ENCODE measurements at places on chromosomes 16 and 17.

- DNase-seq, result no peak
These were observed 2.1 kb downstream of the SLC2A4 start for GRCh38 chr17:7283471-7284216.

GRCh38 chr16:766820-767640 is 6.5 kb downstream of the MSLN start:
- DNase-seq, result no peak

- DNase-seq, result peak; percentile 83
These were observed 2.3 kb downstream of the DLG4 start for GRCh38 chr17:7217113-7217987.

- DNase-seq, result peak; percentile 66
These were observed at the start of gene PRRT2 for GRCh38 chr16:29811896-29812665. Gene PRRT2 (plus strand): TSS chr16:29812193. CDS start chr16:29813055, 862 bp downstream.

GRCh38 chr17:79843474-79843815 is 4.2 kb upstream of the CBX4 start:
- DNase-seq, result no peak

DNA sequence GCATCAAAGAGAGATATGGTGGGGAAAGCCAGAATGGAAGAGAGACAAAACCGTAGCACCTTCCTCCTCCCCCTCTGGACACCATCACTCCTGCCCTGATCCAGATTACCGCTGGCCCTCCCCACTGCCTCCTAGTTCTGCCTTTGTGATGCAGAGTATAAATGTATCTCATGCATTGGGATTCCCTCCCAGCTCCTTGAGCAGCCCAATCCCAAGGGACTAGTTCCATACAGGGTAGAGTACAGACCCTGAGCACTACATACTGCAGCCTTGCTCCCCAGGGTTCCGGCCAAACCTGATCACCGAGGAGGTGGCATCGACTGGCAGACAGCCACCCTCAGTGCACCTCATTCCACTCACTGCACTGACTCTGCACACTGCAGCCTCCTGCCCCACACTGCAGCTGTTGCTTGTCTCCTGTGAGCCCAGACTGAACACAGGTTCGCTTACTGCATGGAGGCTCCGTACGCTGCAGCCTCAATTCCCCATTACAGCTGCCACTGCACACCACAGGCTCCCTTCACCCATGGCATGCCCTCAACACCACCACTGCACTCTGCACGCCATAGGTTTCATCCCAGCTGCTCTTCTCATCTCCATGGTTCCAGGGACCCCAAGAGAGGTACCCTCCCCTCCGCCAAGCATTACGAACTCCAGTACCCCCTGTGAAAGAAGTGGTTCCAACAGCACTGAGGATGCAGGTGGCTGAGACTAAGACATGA is 1.7 kb upstream of the THRA start:
- no peak for DNase-seq
